ENCODE measurements at places on chromosomes 6 and 20.

DNA sequence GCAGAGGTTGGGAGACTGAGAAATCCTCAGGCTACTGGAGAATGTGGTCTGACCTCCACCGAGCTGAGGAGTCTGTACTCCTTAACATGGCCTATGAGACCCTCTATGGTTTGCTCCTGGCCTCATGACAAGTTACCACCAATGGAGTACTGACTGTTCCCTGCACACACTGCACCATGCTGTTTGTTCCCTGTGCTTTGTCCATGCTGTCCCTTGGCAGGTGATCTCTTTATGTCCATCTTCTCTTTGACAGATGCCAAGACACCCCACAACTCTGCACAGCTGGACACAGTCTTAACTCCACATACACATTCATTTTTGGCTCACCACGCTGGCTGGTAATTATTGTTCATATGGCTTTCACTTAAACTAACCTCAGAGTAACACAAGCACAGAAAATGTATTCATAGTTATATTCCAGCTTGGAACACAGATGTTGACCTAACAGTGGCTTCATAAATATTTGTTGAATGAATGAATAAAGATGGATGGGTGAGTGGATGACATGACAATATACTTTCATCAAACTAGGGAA, 258.0 kb downstream of the ATXN1 start:
- no peak for DNase-seq

- DNase-seq, result no peak
These were observed 221.6 kb downstream of the LAMA2 start for GRCh38 chr6:129104560-129104959.

DNA sequence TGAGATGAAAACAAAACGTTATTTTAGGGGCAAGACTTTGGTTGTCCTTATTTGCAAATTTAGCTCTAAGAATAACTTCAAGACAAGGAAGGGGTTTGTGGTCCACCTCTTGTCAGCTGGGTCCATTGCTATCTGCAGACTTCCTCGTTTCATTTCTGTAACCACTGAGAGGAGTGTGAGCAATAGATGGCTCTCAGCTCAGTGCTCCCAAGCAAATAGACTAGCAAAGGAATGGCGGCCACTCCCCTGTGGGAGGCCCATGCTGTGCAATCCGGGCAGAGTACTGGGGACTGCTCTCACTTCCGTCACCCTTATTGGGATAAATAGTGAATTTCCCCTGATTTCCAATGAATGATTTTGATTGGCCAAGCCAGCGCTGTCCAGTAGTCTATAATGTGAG, 176.6 kb downstream of the ZDHHC14 start:
- DNase-seq, result no peak

DNA sequence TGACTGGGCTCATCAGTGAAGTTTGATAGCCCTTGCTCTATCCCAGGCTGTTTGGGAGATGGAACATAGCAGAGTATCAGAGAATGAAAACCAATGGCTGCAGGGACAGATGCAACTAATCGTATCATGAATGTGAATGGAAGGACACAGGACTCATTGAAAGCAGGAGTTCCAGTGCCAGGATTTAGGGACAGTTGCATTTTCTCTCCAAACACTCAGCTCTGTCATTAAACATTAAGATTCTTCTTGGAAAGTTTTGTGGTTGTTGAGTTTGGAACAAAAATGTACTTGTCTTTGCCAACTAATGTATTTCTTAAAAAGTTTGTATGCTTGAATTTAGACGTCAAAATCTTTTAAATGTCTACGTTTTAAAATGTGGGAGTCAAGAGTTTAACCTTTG, 31.0 kb upstream of the GSTA5 start:
- no peak for DNase-seq

DNA sequence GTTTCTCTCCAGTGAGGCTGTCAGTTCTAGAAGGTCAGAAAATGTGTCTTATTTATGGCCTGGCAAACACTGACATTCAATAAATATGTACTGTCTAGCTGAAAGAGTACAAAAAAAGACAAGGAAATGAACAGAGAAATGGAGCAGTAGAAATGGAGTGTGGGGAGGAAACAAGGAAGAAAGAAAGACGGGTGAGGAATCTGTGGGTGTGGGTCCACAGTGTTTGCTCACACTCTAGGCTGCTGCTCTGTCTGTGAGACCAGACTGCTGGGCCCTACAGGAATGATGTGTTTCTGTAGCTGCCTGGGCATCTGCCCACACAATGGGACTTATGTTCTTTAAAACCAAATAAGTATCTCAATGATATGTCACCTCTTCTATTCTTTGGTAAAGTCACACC, 114.2 kb downstream of the MOXD1 start:
- no peak for DNase-seq

- DNase-seq, result no peak
These were observed 12.1 kb upstream of the DDX27 start for GRCh38 chr20:49207076-49207475.

DNA sequence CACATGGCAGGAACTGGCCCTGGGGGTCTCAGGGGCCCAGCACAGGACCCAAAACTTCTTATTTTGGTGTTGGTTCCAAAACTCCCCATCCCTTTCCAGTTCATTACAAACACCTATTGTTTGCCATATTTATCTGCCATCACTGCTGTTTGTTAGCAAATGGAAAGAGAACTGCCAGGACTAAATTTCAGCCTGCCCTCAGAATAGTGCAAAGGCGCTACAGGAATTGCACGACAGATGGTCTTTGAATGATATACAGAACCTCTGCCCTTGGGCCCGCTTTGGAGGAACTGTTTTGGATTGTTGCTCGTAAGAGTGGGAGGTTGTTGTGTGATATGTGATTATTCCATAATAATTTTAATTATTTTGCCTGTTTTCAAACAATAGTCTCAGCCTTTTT, 199.0 kb upstream of the FBXL4 start:
- no peak for DNase-seq

DNA sequence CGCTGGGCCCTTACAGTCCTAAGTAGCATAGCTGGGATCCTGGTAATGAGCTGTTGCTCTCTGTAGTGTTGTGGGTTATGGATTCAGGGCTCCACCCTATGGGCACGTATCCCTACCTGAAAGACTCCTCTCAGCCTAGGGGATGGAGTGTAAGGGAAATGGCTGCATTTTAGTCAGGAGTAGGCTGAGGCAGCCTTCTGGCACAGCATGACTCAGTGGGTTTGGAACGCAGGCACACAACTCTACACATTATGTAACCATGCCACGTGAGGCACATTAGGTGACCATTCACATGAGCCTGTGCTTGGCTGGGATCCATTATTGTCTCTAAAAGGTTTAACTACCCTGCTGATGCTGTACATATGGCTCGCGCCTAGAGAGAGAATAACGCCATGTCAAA, 27.8 kb downstream of the HDDC2 start:
- no peak for DNase-seq

Measured in esophagus squamous epithelium (tissue), 5 donors.